ENCODE measurements at places on chromosomes 2 and 18.

DNA sequence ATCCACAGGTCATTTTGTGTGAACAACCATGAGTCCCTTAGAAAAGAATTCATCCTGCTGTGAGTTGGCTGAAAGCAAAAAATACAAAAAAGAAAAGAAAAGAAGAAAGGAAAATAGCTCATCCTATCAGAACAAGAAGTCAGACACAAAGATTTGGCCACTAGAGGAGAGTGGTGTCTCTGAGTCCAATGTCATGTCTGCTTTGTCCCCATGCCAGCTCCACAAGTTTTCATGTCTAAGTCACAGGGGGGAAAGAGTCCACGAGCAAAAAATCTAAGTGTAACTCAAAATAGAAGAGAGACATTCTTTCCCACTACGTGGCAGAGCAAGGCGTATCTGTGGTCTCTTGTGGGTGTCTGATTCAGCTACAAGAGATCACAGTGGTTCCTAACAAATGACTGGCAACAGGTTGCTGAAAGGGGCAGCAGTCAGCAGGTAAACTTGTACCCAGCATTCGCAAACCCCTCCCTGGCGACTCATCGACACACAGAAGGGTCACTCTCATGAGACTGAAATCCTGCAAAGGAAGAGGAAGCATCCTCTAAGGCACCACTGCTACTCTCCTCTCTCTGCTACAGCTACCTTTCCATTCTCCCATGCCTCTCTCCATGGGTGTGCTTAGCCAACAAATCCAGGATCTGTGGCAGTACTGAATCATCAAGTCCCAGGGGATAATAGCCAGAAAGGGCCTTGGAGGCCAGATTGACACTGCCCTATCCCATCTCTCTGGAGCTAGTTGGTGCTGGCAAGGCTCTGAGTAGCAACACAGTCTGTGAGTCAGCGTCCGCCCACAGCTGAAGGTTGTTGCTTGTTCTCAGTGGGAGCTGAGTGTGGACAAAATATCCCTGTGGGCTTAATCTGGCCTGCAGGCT is 123.0 kb upstream of the SLC39A10 start:
- DNase-seq = peak; percentile 60

GRCh38 chr2:219661197-219661954 is 33.9 kb downstream of the SLC4A3 start:
- peak; percentile 27 for DNase-seq

GRCh38 chr2:105626966-105627340 is 117.8 kb upstream of the NCK2 start:
- no peak for DNase-seq

DNA sequence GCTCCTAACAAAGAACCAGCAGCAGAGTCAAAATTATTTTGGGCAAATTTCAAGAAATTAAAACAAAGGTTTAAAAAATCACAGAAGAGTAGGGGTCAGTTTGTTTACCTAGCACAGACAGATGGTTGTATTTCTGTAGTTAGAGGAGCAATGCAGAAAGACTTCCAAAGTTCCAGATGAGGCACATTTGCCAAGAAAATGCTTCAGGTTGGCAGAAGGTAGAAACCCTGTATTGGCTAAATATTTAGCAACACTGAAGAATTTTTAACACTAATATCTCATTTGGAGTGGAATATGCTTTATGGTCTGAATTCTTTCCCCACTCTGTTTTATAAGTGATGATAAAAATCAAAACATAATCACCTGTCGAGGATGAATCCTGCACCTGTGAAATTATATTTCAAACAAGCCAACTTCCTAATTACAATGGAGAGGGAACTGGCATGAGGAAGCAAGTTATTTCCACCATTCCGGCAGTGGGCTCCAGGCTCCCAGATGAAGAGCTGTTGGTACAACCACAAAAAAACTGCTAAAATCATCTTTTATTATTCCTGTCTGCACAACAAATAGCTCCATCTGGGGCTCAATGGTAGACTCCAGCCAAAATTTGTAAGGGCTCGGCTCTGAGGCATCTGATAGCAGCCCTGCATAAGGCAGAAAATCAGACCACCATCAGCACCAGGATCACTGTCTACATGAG is 286.5 kb upstream of the REV1 start:
- no peak for DNase-seq

DNA sequence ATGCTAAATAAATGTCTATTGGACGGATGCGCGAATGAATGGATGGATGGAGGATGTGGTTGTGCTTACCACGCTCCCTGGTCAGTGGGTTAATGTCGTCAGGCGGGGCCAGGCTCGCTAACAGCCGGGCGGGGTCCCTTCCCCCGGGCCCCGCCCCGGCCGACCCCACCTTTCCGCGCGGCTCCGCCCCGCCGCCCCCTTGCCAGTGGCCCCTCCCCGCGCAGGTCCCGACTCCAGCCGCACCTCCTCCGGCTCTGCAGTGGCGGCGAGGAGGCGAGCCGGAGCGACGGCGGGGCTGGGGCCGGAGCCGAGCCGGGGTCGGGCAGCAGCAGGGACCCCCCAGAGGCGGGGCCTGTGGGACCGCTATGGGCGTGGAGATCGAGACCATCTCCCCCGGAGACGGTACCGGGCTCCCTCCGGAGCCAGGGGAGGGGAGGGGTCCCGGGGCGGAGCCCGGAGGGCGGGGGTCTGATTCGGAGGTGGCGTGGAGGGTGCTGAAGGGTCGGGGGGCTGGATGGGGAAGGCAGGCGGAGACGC is at the start of gene FKBP1B:
FKBP1B (plus strand) TSS at position 257 of the 537 bp plus-strand sequence; CDS start at position 366, 109 bp downstream.
- peak; percentile 80 for DNase-seq

GRCh38 chr18:46378126-46378863 is 274.1 kb downstream of the HAUS1 start:
- DNase-seq = no peak

DNA sequence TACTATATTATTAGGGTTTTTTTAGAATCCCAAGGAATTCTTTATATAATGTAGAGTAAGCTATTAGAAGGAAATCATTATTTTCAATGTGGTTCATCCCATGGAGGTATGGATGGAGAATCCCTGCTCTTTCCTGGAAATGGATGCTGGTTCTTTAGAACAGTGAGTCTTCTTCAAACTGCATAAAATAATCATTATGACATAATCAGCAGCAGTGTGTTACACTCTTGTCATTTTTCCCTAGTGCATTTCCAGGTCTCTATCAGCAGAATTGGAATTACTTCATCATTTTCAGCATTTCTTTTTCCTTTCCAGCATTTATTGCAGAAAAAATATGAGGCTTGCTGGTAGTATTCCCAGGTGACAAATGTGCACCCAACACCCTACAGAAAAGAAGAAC is 168.1 kb downstream of the ETAA1 start:
- no peak for DNase-seq

DNA sequence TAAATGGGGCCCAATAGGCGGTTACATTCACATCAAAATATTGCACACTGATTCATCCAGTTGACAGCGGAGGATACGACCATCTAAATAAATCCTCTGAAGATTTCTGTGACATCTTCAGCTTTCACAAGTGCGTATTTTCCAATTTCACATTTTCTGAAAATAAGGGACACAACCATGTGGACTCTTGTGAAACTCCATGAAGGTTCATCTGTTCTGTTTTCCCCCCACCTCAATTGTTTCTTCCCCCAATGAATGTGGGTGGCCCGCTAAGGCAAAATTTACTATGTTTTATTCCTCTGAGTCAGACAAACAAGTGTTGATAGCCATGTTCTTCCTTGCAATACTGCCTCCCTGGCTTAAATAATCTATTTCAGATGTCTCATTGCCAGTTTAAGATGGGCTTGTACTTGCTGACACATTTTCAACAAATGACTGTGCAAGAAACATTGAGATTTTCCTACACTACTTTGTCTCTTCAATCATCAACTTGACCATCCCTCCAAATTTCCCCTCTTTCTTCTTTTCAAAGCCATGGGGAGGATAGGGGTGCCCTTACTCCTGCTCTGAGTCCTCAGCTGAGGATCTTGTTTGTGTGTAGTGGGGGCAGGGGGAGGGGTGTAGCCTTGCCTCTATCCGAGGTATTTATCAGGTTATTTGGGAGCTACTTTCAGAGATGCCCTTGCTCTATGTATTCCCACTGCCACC is 78.2 kb downstream of the BCL11A start:
- DNase-seq = no peak

DNA sequence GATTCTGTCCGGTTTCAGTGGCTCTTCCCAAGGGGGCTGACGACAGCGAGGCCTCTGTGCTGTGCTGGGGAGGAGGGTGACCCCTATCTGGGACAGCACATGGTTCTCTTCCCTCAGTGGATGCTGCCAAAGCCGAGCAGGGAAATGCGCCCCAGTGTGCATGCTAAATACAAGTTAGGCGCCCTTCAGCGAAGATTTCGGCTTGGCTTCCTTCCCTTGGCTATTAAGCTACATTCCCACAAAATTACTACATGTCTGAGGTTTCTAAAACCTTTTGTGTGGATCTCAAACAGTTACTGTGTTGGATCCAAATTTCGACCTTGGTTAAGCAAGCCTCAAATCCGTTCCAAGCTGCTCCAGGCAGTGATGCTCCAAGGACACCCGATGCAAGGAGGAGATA is 440.3 kb downstream of the NRXN1 start:
- no peak for DNase-seq

DNA sequence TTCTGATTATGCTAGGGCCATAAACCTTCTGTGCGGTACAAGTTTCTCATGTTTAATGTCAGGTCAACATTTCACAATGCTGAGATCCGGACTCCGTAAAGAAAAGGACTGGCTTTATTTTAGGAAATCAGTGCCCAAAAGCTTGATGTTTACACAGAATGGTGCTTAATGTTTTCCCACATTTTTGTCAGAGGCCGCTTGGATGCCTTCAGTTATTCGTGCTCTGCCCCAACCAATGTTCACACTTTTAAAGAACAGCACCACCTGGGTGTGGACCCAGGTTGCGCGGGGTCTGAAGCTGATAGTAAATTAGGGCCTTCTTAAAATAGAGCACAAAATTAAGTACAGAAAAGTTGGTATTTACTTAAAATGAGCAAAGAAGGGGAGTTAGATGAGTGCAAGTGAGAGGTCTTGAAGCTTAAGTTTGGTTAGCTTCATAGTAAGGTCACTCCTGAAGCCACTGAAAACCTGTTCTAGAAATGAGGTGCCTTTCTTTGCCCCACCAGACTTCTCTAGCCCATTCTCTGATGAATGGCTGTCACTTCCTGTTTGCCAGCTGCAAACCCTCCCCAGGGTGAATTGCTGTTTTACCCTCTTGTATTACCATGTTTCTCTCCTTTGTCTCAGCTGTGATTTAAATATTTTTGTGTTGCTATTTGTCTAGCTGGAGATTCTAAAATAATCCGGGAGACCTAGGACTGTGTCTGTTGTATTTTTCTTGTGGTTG is 20.5 kb downstream of the SLC3A1 start:
- no peak for DNase-seq

- no peak for DNase-seq
Observed at GRCh38 chr18:58046794-58047555, 2.9 kb downstream of the NEDD4L start.

DNA sequence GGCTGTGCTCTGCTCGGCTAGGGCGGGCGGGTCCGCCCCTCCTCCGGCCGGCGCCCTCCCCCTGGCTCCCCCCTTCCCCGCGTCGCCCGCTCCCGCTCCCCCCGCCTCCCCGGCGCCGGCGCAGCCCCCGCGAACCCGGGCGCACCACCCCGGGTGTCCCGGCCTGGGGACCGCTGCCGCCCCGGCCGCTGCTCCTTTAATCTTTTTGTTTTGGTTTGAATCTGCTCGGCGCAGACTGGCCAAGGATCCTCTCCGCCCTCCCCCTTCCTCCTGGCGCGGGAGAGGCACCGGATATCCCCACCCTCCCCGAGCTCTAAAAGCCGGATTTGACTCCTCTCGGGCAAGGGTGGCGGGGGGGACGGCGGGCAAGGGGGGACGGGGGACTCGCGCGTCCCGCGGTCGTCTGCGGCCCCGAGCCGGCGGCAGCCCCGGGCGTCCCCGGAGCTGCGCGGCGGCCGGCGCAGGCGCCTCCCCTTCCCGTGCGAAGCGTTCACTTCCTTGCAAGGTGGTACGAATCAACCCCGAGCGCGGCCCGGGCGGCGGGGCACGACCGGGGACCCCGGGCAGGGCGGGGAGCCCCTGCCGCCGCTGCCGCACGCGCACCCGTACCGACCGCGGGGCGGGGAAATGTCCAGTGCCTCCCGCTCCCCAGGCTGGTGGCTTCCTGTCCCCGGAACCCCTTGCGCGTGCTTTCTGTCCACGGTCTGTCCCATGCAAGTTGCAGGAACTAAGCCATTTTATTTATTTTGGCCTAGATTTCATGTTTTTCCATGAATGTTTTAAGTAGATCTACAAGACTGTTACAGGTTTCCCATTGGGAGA is at the start of gene PTGR3:
PTGR3 (minus strand) TSS at position 11 of the 822 bp plus-strand sequence. CDS start 81 bp downstream, outside the sequence.
- peak; percentile 92 for DNase-seq

DNA sequence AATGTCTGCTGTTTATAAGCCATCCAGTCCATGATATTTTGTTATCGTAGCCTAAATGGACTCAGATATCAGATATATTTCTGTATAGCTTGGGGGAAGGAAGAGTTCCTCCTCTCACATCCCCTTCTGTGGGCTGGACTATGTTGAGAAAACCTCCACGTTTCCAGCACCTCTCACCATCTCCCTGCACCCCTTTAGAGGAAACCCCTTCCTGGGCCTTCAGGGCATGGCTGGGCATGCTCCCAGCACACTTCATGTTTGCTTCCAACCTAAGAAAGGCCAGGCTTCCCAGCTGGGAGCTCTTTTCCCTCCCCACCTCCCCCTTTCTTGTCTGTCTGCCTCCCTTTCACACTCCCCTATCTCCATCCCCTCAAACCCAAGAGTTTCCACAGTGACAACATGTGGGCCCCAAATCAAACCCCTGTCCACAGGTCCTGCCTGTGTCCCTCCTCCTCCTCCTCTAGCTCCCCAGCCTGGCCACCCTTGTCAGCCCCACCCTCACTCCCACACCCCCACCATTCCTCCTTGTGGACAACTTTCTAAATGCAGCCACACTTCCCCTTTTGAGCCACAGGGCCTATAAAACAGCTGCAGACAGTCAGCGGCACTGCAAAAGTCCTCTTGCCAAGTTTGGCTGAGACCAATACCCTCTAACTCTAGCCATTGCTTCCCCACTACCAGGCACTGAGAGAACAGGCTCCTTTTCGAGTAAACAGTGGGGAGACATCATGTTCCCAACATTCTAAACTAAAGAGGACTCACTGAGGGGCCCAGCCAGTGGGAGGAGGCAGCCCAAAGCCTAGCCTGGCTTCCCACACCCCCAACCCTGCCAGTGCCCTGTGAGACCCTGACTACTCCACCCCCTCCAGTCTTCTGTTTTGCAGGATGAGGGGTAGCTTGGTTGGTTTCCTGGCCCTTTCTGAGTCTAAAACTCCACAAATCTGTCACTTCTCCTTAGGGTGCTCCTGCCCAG is 120.5 kb downstream of the ZFP36L2 start:
- peak; percentile 89 for DNase-seq

- no peak for DNase-seq
Observed at GRCh38 chr2:206378835-206379234, 64.5 kb upstream of the ADAM23 start.

DNA sequence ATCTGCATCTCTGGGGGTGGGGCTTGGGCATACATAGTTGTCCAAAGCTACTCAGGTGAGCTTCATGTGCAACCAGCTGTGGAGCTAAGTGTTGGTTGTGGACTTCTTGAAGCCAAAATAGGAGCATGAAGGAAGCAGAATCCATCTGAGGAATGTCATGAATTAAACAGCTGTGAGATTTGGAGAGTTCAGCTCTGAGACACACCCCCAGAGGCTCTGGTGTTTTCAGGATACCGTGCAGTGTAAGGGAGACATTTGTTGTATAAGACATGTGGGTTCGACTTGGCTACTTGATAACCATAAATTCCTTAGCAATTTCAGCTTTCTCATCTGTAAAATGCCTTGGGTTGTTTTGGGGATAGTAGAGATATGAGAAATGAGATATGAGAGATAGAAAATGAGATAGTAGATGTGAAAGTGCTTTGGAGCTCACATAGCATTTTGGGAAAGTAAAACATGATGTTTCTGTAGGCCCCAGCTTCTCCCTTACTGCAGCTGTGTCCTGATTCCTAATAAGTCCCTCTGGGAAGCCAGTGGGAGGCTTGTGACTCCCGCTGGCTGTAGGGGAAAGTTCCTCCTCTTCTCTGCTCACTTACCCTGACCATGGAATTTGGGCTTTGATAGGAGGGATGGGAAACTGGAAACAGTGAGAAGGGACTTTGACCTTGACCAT is 50.0 kb downstream of the DPYSL5 start:
- DNase-seq = no peak
